ENCODE measurements at places on chromosomes 12 and 14.

DNA sequence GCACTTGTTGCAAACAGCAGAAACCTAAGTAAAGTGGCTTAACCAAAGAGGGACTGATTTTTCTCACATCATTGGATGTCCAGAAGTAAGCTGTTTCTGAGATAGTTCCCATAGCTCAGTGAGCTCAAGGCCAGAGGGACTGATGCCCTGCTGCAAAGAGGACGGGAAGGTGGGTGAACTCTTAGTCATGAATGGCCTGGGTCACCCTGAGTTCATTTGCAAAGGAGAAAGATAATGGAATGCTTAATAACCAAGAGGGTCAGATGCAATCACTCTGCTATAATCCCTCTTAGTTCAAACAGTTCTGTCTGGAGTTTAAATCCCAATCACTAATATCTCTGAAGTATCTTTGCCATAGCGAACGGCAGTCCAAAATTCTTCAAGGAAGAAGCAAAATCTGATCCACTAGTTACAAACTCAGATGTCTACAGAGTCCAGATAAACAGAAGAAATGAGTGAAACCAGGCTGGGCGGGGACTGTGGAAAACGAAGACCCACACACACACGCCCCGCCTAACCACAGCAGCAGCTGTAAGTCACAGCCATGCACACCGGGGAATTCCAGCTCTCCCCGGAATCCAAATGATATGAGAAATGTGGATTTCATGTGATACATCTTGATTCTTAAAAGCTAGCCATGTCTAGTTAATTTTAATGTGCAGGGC, 289.5 kb downstream of the TMEM132D start:
- no peak for DNase-seq

DNA sequence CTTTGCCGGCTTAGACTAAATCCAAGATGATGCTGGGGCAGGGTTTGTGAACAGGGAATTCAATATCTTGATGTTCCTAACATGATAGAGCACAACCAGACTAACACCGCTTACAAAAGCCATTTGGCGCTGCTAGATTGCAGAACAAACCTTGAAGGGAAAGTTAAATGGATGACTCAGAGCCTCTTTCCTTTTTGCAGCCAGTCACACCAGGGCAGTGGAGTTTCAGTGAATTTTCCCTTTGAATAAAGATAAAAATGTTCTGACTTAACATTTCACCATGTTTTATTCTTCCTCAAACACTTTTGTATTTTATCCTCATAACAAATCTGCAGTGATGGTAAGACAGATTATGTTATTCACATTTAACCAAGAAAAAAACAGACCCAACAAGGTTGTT, 47.3 kb downstream of the PDE6H start:
- no peak for DNase-seq

DNA sequence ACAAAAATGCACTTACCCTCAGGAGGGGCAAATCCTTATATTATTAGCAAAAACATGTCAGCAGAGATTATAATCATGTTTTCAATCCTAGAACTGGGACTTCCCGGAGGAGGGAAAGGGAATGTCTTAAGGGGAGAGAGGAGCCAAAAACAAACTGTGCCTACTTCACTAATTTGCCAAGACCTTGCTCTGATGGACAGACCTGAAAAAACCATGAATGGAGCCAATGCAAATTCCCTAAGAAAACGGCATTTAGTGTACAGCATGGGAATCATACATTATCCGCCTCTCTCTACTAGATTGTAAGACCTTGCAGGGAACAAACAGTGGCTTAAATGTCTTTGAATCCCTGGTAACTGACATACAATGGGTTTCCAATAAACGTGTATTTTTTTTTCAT, 70.4 kb downstream of the NTN4 start:
- DNase-seq, result no peak

DNA sequence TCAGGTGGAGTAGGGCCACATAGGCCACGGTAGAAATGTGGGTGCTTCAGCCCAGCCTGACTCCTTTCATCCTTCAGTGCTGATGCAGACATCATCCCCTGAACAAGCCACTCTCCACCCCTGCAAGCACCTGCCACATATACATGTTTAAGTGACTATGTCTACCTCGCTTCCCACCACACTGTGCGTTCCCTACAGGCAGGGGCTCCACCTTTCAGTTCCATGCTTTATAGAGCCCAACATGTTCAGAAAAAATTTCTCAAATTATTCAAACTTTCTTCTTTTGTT, 11.6 kb downstream of the SLC7A7 start:
- DNase-seq, result no peak

DNA sequence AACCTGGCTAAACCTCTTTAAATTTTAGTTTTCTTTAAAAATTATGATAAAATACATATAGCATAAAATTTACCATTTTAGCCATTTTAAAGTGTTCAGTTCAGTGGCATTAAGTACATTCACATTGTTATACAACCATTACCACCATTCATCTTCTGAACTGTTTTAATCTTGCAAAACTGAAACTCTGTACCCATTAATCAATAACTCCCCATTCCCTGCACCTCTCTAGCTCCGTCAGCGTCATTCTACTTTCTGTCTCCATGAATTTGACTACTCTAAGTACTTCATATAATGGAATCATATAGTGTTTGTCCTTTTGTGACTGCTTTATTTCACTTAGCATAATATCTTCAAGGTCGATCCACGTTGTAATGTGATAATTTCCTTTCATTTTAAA, 75.8 kb upstream of the DDHD1 start:
- no peak for DNase-seq

GRCh38 chr12:83826112-83826511, 1086.5 kb downstream of the SLC6A15 start:
- no peak for DNase-seq

- no peak for DNase-seq
Measured at GRCh38 chr12:65673156-65673690, 151.1 kb upstream of the HMGA2 start.

GRCh38 chr12:116385486-116386217, 108.2 kb upstream of the MED13L start:
- DNase-seq, result no peak

- DNase-seq, result no peak
Measured at GRCh38 chr14:73153272-73153671, 17.0 kb downstream of the PSEN1 start.

- no peak for DNase-seq
Measured at GRCh38 chr14:39555749-39556148, 123.5 kb upstream of the FBXO33 start.

GRCh38 chr14:22262881-22263280, 326.1 kb downstream of the DAD1 start:
- DNase-seq, result no peak

DNA sequence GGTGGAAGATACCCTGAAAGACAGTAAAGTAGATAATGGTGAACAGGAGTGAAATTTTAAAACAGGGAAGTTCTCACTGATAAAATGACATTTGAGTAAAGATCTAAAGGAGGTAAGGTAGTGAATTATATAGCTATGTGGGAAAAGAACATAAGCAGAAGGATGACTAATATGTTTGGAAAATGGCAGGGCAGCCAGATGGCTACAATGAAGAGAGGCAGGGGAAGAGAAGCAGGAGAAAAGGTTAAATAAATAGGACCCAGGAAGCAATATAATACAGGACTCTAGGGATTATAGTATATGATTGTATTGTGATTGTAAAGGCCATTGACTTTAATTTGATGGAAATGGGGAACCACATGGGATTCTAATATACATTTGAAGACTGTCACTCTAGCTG, 33.0 kb downstream of the SCFD1 start:
- DNase-seq, result no peak

GRCh38 chr14:104136472-104137296, 1.7 kb upstream of the KIF26A start:
- DNase-seq, result no peak

GRCh38 chr14:84750284-84750683, 779.7 kb upstream of the FLRT2 start:
- DNase-seq, result no peak

DNA sequence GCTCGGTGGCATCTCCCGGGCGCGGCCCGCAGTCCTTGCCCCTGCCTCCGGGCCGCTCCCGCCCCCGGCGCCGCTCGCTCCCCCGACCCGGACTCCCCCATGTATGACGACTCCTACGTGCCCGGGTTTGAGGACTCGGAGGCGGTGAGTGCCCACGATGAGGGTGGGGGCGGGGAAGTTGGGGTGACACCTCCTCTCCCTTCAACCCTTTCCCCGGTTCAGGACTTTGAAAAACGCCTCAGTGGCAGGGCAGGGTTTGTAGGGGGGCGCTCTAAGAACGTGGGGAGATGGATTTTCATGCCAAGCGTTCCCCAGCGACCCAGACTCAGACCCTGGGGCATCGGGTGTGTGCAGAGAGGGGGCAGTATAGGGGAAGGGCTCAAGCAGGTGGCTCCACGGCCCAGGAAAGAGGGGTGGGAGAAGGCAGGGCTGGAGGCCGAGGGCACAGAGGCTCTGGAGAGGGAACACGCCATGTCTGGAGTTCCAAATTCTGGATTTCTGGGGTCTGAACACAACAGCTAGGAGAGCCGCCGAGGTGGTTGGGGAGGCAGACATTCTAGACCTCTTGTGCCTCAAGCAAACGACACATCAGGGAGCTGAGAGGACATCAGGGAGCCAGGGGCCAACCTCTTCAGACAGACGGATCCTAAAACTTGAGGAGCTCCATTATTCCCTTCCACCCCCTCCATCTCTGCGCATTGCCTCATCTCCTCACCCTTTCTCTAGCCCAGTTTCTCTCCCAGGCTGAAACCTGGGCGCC, 715 bp downstream of the CACNB3 start:
- peak; percentile 44 for DNase-seq

- DNase-seq, result no peak
Measured at GRCh38 chr12:69701826-69702225, 2.7 kb upstream of the BEST3 start.

DNA sequence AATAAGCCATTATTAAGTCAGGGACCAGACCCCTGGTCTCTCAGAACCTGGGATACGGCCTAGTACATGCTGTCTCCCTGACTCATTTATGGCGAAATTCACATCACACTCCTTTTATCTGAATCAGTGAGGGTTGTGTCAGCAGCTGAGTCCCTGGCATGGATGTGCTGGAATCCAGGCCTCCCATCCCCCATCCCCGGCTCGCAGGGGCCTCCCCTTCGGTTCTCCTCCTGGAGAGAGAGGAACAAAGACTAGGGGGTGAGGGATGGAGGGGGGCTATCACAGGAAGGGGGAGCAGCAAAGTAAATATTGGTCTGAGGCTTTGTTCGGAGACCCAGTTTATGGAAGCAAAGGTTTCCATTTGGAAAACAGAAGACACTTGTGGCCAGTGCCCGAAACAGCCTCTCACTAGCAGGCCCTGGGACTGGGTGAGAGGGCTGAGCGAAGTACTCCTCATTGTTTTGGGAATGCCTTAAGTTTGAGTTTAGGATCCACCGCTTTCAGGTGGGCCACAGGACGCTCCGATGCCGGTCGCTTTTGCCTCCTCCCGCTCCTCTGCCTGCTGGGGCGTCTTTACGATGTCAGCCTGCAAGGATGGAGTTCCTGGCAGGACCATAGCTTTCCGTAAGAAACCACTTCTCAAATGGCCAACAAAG, 145.0 kb downstream of the PRKCH start:
- DNase-seq, result no peak

GRCh38 chr12:9079883-9080675, 35.6 kb downstream of the A2M start:
- DNase-seq, result no peak

GRCh38 chr12:47846294-47846996, 26.7 kb upstream of the HDAC7 start:
- no peak for DNase-seq

DNA sequence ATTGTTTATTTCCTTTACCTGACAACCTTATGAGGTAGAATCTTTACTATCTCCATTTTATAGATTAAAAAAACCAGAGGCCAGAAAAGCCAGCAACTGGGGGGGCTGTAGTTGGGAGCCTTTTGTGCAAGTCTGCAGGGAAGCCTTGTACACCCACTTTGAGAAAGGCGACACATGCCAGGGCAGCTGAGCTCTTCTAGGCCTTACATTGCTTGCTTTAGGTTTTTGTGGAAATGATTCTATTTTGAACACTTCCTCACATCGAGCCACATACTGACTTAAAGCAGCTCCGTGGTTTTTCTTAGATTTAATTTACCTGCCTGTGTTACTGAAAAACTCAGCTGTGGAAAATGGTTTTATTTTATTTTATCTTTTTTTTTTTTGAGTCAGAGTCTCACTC, 34.6 kb downstream of the EP400 start:
- no peak for DNase-seq

All from CD4-positive, alpha-beta T cell treated with Interferon alpha-2 for 1 hour (primary cell).